ENCODE measurements at places on chromosomes 2 and 18.

GRCh38 chr2:207408086-207408794 lies 121.5 kb upstream of the CREB1 start:
- no peak for DNase-seq

DNA sequence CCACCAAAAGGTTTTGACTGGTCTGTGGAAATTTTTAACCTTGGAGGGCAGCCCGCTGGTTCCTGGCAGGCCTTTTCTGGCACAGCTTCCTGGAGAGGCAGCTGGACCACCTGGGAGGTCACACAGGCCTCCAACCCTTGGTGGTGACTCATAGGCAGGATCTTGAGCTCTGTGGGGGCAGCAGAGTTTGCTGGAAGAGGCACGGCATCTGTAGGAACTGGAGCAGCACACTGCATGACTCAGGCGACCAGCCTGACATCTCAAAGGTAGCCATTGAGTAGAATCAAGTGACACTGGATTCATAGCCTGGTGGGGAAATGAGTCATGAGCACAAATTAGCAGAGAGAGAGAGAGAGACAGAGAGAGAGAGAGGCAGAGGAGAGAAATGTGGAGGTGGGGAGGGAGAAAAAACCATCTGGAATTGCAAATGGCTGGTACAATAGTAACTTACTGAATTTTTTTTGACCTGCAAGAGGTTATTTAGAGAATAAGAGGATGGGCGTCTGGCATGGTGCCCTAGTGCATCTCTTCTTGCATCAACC lies 57.4 kb downstream of the TRPM8 start:
- no peak for DNase-seq

DNA sequence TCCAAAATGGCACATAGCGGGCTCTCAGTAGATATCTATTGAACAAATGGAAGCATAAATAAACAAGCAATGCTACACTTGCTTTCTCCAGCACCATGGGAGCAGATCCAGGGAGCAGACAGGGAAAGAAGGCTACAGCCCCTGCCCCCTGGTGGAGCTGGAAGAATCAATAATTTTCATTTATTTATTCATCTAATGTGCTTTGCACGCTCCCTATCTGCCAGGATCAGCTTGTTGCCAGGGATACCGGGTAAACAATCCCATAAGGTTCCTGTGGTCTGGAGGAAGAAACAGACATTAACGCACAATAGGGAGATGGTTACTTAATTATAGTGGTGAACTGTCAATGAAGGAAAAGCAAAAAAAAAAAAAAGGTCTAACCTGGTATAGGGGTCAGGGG lies 40.1 kb upstream of the CLASP1 start:
- DNase-seq: no peak

- no peak for DNase-seq
Observed at GRCh38 chr2:100928235-100928634, 73.9 kb upstream of the RPL31 start.

- no peak for DNase-seq
Observed at GRCh38 chr18:8707556-8708300, 2.4 kb downstream of the MTCL1 start.

- no peak for DNase-seq
Observed at GRCh38 chr2:80548469-80548868, 243.9 kb upstream of the LRRTM1 start.

- no peak for DNase-seq
Observed at GRCh38 chr2:100759901-100760300, 60.0 kb upstream of the NPAS2 start.
